ENCODE measurements at places on chromosomes 6 and 20. TPM values are rescaled to one million over a fixed set of nuclear protein-coding genes. Genes with fewer than 3 reads are reported as not detected.

Gene GSTA4
- total RNA-seq: 69.7 TPM

Gene SOBP
- 0.02 TPM for total RNA-seq

Gene FAXC
- total RNA-seq: not detected

Gene GNAS-AS1
- 1.9 TPM for total RNA-seq

Gene GCNT2
- total RNA-seq: 2.8 TPM

Gene BTNL2
- total RNA-seq: not detected

Gene F13A1
- total RNA-seq: not detected

Gene SNAP25
- total RNA-seq: 14.2 TPM

Gene RAB44
- not detected for total RNA-seq

Gene MEP1A
- not detected for total RNA-seq

Gene LTB
- total RNA-seq: 16.3 TPM

Gene KIAA0408
- total RNA-seq: 18.5 TPM

Gene FRMD1
- total RNA-seq: not detected

DNA sequence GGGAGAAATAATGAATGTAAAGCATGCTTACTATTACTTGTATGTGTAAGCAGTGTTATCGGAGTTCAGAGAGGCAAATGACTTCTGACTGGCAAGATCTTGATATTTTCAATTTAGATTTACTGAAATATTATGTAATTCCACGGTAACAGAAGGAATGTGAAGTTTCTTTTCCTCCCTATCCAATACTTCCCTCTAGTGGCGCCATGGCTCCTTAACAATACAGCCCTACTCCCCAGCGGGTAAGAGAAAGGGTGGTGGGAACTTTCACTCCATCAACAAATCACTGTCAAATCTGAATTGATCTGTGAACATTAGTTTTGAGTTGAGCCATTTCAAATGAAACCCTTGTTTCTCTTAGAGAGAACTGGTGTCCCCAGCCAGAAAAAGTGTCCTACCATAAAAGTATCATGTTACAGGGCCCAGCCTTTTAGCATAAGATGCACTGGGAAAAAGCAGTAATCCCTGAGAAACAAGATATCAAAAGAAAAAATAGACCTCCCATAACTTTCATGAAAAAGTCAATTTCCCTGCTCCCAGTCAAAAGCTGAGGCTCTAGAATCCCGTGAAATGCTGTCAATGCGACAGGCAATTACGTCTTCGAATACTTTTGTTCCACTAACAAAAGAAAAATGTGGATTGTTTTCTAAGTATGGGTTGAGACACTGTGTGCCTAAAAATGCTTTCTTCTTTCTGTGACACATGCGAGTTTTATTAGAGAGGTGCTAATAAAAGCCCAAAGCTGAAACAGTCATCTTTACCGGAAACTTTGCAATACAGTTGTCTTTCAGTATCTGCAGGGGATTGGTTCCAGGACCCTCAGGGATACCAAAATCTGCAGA is 12.9 kb downstream of the COX7A2 start:
- no peak for DNase-seq

- no peak for DNase-seq
Observed at GRCh38 chr6:124903797-124904196, 58.4 kb upstream of the RNF217 start.

GRCh38 chr20:50810842-50811241 is 16.0 kb downstream of the BCAS4 start:
- no peak for DNase-seq

DNA sequence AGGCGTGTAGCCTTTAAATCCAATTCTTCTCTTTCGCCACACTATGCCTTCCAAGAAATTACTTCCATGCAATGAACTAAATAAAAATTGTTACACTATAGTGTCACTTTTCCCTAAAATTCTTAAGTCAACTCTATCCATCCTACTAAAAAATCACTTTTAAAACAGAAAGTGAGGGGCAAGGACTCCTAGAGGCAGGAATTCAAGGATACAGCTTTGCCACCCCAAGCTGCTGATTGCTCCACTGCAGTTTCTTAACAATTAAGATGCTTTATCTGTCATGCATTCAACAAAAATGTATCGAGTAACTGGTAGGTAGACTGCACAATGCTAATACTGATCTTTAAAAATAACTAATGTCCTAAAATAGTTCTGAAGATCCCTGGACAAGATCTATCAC is 4.3 kb downstream of the MCM9 start:
- DNase-seq: no peak

DNA sequence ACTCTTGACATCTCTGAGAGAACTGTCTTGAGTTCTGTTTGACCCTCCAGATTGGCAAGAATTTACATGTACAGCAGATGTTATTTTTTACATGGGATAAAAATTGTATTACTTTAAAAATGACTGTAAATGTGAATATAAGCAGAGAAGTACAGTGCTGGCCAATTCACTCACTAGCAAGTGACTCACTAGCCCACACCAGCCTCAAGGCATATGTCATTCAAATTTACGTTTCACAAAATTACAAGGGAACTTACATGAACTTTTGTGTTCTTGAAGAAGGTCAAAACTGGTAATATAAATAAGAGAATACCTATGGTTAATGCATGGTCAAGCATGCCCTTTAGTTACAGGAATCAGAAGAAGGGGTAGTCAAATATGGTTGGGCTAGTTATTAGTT is 54.0 kb upstream of the HMGCLL1 start:
- DNase-seq: no peak

- no peak for DNase-seq
Observed at GRCh38 chr20:43987531-43987930, 72.9 kb downstream of the TOX2 start.

- DNase-seq: no peak
Observed at GRCh38 chr6:41644297-41644879, 6.1 kb downstream of the MDFI start.

GRCh38 chr6:17869010-17869752 is 118.3 kb downstream of the KIF13A start:
- no peak for DNase-seq

GRCh38 chr20:38091441-38092216 is 58.1 kb downstream of the RPRD1B start:
- DNase-seq: no peak

DNA sequence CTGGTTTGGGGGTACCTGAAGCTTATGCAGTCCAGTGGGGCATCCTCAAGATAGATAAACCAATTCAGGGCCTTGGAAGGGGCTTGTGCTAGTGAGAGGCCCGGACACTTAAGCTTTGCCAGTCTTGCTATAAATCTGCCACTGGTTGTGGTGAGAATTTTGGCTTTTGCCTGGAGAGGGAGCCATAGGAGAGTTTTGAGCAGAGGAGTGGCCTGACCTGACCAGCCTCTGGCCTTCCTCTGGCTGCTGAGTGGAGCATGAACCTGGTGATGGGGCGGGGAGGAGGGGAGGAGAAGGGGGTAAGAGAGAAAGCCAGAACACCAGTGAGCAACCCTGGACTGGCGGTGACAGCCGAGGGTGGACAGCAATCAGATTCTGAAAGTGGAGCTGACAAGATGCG is 7.1 kb downstream of the TMEM74B start:
- no peak for DNase-seq

- no peak for DNase-seq
Observed at GRCh38 chr6:18976966-18977365, 589.8 kb downstream of the RNF144B start.

DNA sequence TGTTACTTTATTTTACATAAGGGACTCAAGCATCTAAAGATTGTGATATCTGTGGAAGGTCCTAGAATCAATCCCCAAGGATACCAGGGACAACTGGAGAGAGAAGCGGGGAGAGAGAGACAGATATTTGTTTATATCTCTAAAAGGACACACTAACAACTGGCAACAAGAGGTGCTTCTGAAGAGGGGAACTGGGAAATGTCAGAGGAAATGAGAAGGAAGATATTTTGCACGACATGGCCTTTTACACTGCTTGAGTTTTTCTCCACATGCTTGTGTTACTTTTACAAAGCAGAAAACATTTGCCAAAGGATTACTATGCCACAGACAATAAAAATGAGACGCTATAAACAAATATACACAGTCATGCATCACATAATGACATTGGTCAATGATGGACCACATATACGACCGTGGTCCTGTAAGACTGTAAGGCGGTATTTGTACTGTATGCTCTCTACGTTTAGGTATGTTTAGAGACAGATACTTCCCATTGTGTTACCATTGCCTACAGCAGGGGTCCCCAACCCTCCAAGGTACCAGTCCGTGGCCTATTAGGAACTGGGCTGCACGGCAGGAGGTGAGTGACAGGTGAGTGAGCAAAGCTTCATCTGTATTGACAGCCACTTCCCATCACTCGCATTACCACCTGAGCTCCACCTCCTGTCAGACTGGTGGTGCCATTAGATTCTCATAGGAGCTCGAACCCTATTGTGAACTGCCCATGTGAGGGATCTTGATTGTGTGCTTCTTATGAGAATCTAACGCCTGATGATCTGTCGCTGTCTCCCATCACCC is 64.6 kb upstream of the PTPN1 start:
- DNase-seq: no peak

Data from activated T-helper 2 cell treated with anti-CD3 and anti-CD28 coated beads, Interferon-gamma antibody, Interleukin-2, Interleukin-4, amounts not matched to agents 10 μg/mL and 5 μg/mL and 100 μg/mL, durations not matched to agents 14 hours and 24 hours and 36 hours (primary cell).